GM23248 (cell line): ENCODE measurements at places on chromosomes 6 and 20. TPM values are rescaled to one million over a fixed set of nuclear protein-coding genes. Genes with fewer than 3 reads are reported as not detected.

PDYN gene
- total RNA-seq: not detected in 2 replicates

SASH1 gene
- total RNA-seq: 89.7 and 99.0 TPM in 2 replicates

CST1 gene
- total RNA-seq: not detected in 2 replicates

PGBD1 gene
- 4.9 and 6.7 TPM in 2 replicates for total RNA-seq

SNAP91 gene
- not detected in 2 replicates for total RNA-seq

ZNF184 gene
- total RNA-seq: 3.2 and 3.8 TPM in 2 replicates

EBF4 gene
- total RNA-seq: 0.76 TPM in 1 of 2 replicates, not detected in the other

HLA-DMB gene
- total RNA-seq: not detected in 2 replicates

STXBP5 gene
- 28.7 and 49.9 TPM in 2 replicates for total RNA-seq

IMPG1 gene
- total RNA-seq: not detected in 2 replicates

IP6K3 gene
- not detected in 2 replicates for total RNA-seq

ZBTB46 gene
- total RNA-seq: 1.9 and 3.9 TPM in 2 replicates

RIN2 gene
- 48.0 and 48.3 TPM in 2 replicates for total RNA-seq

ETV7 gene
- total RNA-seq: 0.32 TPM in 1 of 2 replicates, not detected in the other

CLPSL2 gene
- not detected in 2 replicates for total RNA-seq

TRIM15 gene
- total RNA-seq: not detected in 2 replicates

TFEB gene
- 5.7 and 10.0 TPM in 2 replicates for total RNA-seq

DNA sequence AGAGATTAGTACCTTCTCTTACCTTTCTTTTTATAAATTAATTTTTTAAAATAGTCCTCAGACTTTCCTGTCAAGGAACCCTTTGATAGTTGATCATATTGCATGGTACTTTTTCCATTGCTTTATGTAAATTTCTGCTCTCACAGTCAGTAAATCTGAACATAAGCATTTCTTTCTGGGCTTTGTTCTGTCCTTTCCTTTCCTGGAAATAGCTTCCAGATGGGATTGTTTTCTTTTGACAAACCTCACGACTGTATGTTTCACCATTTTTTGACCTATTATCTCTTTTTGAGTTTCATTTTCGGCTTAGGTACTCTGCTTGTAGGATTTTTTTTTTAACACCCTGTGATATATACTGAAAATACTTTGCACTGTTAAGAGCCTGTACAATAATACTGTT, 32.6 kb downstream of the UTRN start:
- DNase-seq: peak; percentile 38

DNA sequence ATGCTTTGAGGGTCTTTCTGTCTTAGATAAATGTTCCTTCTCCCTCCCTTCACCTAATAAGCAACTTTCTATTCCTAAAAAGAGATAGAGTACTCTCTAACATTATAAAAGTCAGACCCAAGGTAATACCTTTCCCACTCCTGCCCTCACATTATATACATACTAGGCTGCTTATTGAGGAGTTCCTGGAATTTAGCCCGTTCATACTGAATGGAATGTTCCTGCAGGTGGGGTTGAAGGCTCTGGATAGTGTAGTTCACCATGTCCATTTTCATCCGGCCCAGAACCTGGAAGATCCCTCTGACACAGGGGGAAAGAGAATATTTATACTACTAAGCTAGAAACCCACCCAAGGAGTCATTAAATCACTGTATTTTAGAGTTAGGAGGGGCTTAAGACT, 20.4 kb downstream of the TCP11 start:
- DNase-seq: no peak

- no peak for DNase-seq
Observed at GRCh38 chr6:69593706-69594105, 203.1 kb downstream of the LMBRD1 start.

DNA sequence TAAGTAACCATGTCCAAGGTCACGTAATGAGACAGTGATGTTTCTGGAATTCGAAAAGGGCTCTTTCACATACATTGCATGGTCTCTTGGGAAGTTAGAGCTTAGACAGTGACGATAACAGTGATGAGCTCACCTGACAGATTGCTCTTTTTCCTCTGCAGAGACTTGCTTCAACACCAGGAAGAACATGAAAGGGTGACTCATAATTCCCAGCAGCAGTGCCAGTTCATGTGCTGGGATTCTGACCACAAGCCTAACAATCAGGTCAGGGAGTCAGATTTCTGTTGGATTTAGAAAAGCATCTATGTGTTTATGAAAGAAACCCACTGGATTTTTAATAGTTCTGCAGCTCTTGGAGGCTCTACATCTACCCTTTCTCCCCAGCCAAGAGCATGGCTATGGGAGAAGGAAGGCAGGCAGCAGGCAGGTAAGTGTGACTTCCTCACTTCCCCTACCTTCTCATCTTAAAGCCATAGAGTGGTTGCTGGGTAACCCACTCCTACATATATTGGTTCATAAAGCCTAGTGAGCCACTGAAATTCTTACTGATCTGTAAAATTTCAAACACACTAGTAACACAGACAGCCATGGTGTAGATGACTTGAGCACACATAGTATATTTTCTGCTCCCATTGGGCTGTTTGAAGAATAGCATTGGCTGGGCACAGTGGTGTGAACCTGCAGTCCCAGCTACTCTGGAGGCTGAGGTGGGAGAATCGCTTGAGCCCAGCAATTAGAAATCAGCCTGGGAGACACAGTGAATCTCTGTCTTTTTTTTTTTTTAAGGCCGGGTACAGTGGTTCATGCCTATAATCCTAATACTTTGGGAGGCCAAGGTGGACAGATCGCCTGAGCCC, 44.4 kb upstream of the LOC128125822 start:
- peak; percentile 96 for DNase-seq

- DNase-seq: no peak
Observed at GRCh38 chr20:757506-757905, 10.8 kb downstream of the SLC52A3 start.

- DNase-seq: no peak
Observed at GRCh38 chr20:16955462-16955861, 207.3 kb downstream of the OTOR start.

DNA sequence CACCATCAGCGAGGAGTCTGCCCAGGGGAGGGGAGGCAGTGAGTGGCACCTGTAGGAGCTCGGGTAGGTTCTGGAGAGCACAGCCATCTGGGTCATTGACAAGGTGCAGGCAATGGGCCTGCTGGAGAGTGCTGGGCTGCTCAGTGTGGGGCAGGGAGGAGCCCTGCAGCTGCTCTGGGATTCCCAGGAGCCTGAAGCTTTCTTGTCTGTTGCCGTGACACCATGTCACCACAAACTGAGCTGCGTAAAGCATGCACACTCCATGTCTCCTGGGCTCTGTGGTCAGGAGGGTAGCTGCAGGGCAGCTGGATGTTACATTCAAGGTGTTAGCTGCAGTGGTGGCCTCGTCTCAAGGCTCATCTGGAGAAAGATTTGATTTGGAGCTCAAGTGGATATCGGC, 4.5 kb upstream of the SLC22A1 start:
- DNase-seq: no peak

DNA sequence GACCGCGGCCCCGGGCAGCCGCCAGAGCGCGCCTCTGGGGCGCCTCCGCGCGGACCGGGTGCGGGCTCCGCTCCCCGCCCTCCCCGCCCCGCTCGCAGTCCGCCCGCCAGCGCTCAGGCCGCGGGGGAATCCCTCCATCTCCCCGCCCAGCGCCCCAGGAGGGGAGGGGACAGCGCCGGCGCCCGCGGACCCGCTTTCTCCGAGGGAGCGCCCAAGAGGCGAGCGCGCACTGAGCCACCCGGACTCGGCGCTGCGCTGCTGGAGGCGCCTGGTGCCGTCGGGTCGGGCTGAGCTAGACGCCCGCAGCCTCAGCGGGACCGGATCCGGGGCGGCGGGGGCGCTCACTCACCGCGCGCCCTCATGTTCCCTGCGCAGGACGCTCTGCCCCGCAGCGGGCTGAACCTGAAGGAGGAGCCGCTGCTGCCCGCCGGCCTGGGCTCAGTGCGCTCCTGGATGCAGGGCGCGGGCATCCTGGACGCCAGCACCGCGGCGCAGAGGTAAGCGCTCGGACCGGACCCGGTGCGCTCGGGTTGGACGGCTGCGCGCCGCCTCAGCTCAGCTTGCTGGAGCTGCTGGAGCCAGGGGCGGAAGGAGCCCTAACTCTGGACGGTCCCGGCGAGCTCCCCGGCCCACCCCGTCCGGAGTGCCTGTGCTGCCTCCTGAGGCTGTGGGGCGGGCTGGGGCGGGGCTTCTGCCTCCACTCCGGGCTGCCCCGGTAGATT, 867 bp downstream of the EBF4 start:
- DNase-seq: peak; percentile 15

DNA sequence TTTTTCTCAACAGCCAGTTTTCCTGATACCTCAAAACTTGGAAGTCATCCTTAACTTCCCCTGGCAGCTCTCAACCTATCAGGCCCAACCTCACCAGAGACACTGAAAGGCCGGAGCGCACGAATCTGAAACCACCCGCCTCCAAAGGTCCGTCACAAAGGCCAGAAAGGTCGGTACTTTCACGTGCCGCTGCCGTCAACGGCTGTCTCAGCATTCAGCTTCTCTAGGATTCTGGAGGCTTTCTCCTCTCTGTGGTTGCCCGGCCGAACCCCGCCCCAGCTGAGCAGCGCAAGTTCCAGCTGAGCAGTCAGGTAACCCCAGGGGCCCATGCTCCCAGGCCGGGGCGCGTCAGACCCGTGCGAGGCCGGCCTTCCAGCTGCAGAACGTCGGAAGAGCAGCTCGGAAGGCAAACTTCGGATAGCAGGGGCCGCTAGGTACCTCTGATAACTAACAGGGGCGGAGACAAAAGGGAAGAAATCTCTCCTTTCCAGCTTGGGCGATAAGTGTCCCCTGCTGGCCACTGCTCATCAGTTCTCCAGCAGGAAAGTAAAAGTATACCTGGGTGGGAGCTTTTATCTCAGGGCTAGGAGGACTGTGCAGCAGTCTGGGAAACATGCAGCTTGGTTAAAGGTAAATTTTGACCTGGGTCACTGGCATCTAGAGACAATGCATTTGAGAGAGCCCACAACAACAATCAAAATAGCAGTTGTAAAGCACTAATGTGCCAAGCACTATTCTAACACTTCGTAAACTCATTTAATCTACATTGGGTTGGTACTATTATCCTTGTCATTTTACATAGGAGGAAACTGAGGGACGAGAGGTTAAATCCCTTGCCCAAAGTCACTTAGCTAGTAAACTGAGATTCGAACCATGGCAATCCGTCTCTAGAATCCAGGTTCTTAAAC, 16.1 kb downstream of the ZSCAN12 start:
- DNase-seq: peak; percentile 83

DNA sequence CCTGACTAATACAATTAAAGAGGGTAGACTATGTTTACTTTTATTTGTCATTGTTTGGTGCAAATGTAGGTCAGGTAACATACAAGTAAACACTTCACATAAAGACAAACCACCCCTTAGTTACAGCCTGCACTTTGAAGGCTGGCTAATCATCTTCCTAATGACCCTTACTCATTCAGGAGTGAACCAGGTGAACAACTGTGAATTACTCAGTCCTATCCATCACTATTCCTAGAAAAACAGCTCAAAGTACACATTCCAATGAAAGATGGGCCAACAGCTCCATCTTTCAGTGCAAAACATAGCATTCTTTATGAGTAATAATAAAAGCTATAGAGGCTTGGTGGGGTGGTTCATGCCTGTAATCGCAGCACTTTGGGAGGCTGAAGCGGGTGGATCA, 78.2 kb downstream of the FRK start:
- DNase-seq: no peak

DNA sequence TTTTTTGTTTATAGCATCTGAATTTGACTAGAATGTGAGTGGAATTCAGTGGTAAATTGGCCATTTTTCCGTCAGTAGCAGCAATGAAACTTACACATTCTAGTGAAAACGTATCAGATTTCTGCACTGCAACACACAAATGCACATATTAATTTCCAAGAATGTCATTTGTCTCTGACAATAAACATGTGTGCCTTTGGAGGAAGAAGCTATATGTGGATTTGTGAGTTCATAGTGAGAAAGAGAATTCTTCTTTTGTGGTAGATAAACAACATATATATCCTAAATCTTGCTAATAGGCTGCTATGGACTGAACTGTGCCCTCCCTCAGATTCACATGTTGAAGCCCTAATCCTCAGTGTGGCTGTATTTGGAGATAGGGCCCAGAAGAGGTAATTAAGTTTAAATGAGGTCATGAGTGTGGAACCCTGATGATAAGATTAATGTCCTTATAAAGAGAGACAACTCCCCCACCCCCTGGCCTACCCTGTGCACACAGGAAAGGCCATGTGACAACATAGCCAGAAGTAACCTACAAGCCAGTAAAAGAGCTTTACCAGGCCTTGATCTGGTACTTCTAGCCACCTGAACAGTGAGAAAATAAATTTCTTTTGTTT, 200.2 kb upstream of the EYA4 start:
- no peak for DNase-seq

DNA sequence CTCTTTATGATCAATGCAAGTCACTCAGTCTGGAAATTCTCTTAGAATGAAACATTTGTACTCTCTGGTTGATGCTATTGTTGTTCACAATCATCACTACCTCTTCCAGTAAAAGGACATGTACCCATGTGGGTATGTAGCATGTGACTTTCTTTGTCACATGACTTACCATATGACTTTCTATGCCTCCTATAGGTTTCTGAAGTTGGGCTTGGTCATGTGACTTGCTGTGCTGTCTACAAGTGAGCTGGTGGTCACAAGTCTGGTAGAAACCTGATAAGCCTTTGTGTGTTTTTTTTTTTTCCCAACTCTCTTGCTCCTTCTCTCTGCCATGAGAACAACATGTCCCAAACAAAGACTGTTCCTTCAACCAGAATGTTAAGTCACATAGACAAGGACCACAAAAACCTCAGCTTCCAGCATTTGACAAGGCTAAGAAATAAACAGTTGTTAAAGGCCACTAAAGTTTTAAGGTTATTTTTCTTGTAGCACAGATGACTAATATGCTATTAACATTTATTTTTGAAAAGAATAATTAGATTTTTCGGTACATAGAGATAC, 379.2 kb upstream of the SLC35B3 start:
- DNase-seq: no peak

GRCh38 chr20:60192326-60192725, 234.1 kb downstream of the CDH26 start:
- DNase-seq: peak; percentile 55

- DNase-seq: peak; percentile 51
Observed at GRCh38 chr20:63223121-63223825, 7.3 kb upstream of the YTHDF1 start.

DNA sequence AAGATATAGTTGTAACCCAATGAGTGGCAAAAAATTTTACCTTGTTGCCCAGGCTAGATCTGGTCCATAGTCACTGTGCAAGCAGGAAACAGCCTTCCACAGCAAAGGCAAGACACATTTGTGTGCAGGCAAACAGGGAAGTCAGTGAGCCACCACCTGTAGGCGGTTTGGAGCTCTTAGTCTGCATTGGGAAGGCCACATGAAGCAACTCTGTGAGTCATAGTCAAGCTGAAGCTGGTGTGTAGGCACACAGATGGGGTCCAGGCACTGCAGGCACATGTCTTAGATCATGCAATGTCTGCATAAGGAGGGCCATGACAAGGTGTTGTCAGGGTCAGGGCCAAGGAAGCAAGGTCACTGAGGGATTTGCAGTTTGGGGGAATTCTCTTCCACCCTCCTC, 543.2 kb upstream of the EPHA7 start:
- DNase-seq: no peak

DNA sequence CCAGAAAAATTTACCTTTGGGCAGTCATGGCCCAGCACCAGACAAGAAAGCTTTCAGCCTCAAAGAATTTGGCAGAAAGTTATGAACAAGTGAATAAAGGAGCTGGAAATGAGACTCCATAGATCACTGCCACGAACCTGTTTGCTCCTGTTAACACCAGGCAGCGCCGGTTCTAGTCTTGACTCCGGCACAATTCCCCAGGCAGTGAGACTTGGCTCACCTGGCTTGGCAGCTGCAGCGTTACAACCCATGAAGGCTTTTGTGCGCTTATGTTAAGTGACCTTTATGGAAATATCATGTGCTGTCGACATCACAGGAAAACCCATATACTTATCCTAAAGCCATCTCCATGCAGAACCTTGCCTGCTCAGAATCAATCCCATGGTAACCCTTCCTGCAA, 22.2 kb upstream of the FOXC1 start:
- no peak for DNase-seq
